ENCODE measurements at places on chromosomes 5 and 9.

DNA sequence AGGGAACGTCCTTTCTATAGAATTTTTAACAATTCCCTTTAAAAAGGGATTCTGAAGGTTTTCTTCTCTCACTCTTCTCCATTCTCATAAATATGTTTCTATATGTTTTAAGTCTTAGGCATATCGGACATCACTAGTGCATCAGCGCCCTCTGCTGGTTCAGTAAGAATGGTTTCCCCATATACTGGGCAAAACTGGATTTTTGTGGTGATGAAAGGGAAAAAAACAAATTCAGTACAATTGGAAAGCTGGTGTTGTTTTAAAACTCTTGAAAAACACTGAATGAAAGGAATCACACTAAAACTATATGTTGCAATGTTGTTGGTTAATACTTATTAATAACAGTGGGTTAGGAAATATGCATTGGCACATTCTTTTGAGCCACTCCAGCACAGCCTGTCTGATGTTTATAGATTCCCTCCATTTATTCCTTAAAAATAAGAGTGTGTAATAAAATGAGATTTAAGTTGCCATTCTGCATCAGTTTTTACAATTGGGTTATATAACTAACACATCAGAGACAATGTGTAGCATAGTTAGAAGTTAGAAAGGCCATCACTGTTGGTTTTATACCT lies 15.8 kb downstream of the CWC27 start:
- peak; percentile 74 for DNase-seq

GRCh38 chr5:88109818-88110217 lies 158.8 kb downstream of the TMEM161B start:
- DNase-seq, result no peak

DNA sequence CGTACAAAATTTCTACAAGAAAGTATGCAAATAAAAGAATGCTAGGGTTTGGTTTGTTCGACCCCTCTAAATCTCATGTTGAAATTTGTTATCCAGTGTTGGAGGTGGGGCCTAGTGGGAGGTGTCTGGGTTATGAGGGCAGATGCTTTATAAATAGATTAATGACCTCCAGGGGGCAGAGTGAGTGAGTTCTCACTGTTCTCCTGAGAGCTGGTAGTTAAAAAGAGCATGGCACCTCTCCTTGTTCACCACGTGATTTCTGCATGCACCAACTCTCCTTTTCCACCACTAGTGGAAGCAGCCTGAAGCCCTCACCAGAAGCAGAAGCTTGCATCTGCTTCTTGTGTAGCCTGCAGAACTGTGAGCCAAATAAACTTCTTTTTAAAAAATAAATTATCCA lies 50.4 kb upstream of the FAM170A start:
- peak; percentile 76 for DNase-seq

- no peak for DNase-seq
Observed at GRCh38 chr5:177421062-177421798, 5.2 kb upstream of the GRK6 start.

- DNase-seq, result no peak
Observed at GRCh38 chr5:90563108-90563507, 4.5 kb downstream of the ADGRV1 start.

DNA sequence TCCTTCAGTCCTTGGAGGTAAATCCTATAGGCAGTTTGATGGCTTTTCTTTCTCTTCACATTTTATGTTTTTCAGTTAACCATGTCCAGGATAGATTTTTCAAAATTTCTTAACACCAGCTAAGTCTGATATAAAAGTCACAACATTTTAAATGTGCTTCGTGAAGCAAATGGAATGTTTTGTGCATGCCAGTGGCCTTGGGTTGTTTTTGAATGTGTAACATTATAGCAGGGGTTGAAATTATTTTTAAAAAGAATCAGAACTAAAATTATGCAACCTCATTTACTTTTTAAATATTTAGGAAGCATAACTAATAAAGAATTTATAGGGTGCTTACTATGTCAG lies 201.1 kb downstream of the ARHGEF28 start:
- DNase-seq, result no peak

- DNase-seq, result no peak
Observed at GRCh38 chr9:27933210-27934025, 360.1 kb upstream of the C9orf72 start.

DNA sequence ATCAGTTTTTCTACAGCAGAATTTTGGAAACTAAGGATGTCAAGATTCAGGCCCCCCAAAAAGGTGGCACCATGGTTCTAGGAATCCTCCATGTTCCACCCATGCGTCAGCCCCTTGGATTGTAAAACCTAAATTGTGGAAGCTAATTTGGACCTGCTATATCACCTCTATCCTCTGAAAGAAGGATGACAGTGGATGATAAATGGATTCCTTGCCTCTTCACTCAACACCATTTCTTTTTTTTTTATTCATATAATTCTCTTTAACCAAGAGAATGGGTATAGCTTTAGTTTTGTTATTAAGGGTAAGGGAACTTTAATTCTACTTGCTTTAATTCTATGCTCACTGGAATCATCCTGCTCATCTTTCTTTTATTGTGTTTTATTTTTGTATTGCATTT lies 71.8 kb downstream of the GNAQ start:
- no peak for DNase-seq

- DNase-seq, result no peak
Observed at GRCh38 chr5:103207011-103207410, 51.6 kb upstream of the MACIR start.

GRCh38 chr5:40494631-40495236 lies 185.0 kb upstream of the PTGER4 start:
- DNase-seq, result no peak

DNA sequence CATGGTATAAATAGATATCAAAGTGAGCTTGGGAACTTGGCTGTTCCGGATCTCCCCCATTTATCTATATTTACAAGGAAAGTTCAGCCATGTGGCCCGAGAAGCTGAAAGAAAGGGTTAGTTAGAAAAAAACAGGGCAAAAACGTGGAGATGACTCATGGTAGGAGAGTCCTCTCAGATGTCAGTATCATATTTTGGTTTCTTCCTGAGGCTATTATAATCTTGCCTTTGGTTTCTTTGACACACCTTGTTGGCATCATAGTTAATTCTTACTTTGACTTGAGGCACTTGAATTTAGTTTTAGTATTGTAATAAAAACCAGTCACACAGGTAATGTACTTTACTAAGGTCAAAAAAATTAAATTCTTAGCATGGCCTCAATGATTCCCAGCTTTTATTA lies 59.9 kb downstream of the GABRA6 start:
- no peak for DNase-seq

GRCh38 chr9:93072383-93072795 lies 13.9 kb downstream of the SUSD3 start:
- no peak for DNase-seq

DNA sequence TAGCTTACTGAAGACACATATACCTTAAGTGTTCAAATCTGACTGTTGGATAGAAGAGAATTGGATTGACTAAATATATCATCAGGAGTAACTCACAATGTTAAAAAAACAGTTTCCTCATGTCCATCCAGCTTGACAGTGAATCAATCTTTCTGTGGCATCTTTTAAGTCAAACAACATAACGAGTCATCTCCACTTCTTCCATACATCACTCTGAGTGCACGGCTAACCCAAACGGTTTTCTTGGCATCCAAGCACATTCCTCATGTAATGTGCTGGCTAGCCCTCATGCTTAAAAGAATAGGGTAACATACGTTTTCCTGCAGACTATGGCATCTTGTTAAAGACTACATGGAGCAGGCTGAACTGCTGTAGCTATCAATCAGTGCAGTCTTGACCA lies 291.5 kb upstream of the TRPC7 start:
- DNase-seq, result no peak

DNA sequence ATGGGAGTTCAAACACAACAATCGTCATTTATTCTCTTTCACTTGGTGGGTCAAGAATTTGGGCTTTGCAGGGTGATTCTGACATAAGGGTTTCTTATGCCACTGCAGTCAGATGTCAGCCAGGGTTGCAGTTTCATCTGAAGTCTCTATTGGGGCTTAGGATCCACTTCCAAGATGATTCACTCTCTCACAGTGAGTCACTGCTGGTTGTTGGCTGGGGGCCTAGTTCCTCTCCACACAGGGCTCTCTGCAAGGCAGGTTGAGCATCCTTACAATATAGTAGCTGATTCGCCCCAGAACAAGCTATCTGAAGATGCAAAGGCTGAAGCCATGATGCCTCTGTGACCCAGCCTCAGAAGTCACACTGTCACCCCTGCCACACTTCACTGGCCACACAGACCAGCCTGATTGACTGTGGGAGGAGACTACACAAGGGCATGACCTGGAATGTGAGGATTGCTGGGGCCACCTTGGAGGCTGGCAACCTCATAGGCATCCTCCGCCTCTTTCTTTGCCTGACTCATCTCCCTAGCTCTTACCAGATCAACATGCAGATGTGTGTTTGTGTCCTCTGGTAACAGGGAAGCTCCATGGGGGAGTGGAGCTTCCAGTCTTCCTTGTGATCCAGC lies 4.5 kb upstream of the CARD19 start:
- DNase-seq, result no peak

- DNase-seq, result peak; percentile 16
Observed at GRCh38 chr5:50658246-50658645, 8.2 kb upstream of the PARP8 start.

- no peak for DNase-seq
Observed at GRCh38 chr9:99079542-99079941, 25.4 kb upstream of the TGFBR1 start.

- DNase-seq, result no peak
Observed at GRCh38 chr5:71587766-71588532, 809 bp downstream of the MCCC2 start.

GRCh38 chr5:129760636-129761325 lies 12.9 kb downstream of the MINAR2 start:
- no peak for DNase-seq

DNA sequence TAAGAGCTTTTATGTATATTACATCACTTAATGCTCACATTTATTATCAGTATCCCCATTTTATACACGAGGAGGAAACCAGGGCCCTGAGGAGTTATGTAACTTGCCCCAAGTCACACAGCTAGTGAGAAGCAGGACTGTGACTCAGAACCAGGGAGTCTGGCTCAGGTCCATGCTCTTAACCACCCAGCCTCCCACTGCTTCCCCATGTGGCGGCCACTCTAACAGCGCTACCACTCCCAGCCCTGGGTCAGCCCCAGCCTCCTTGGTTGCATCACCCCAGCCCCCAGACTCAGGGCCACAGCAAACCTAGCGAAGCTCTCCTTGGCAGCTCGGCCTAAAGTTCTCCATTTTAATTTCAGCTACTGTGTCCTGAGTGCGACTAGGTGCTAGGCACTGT lies 159.1 kb downstream of the PAX5 start:
- no peak for DNase-seq

GRCh38 chr5:78964889-78965288 lies 20.2 kb downstream of the ARSB start:
- peak; percentile 58 for DNase-seq

- DNase-seq, result peak; percentile 11
Observed at GRCh38 chr5:59093329-59093728, 510.5 kb downstream of the RAB3C start.

GRCh38 chr9:21385131-21385670 lies at the start of gene IFNA2:
Gene IFNA2 (minus strand): TSS chr9:21385398. CDS start chr9:21385329, 69 bp downstream.
- DNase-seq, result peak; percentile 91

DNA sequence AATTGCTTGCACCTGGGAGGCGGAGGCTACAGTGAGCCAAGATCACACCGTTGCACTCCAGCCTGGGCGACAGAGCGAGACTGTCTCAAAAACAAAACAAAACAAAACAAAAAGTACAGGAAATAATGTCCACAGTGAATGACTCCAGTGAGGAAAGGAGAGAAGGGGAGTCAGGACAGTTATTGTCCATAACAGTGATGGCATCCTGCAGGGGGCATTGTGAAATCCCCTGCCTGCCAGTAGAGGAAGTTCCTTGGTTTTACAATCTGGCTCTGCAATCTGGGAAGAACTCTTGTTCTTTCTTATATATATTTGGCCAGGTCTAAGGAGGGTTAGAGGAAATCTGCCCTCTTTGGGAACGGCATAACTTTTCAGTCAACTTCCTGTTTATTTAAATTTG lies 8.2 kb downstream of the SH3GL2 start:
- no peak for DNase-seq

DNA sequence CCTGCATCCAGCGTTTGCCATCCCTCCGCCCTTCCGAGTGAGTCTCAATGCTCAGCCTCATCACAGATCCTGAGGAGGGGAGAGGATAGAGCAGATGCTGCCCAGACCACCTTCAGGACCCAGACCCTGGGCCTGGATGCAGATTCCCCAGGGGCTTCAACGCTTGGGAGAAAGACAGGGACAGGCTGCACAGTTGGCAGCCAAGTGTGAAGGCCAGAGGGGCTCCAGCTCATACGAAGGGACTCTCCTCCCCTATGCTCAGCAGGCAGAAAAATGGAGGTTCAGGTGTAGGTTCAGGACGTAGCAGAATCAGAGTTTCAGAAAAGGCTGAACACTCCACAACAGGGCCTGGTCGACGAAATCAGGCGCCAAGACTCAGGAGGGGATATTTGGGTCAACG lies 378.5 kb upstream of the IRX1 start:
- no peak for DNase-seq

- no peak for DNase-seq
Observed at GRCh38 chr5:157552650-157553049, 22.9 kb downstream of the ADAM19 start.

DNA sequence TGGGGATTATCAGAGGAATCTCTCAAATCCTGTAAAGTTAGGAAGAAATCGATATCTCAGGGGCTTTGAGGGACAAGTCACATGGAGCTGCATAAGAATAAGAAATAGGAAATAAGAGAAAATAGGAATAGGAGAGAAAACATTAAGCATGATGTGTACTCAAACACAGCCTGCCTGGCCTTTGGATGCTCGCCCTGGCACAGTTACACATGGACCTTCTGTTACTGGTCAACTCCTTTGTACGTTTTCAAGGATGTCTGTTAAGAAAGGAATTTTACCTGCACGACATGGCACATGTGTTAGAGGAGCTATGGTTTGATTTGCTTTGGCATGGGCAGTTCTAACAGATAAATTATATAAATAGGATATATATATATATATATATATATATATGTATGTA lies 321.2 kb downstream of the CDH12 start:
- DNase-seq, result no peak

GRCh38 chr5:98042961-98043360 lies 730.5 kb upstream of the RGMB start:
- DNase-seq, result no peak

GRCh38 chr5:79578876-79579275 lies 33.4 kb upstream of the TENT2 start:
- no peak for DNase-seq

DNA sequence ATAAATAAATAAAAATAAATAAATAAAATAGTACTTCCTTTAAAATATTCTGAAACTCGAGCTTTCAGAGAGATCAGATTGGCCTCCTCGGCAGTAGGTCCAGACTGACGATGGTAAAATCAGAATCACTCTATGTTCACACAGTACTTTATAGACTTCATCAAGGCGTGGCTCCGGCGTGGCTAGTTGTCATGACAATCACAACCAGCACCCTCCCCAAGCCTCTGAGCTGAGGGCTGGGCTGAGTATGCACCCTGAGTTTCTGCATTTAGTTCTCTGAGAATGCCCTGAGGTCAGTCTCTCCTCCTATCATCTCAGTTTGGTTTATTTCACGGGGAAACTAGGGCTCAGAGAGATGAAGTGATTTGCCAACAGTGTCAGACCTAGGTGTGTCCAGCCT lies 43.3 kb upstream of the BARHL1 start:
- no peak for DNase-seq

GRCh38 chr5:2486373-2486772 lies 265.1 kb downstream of the IRX2 start:
- no peak for DNase-seq
